ENCODE measurements at places on chromosomes 1 and 21.

DNA sequence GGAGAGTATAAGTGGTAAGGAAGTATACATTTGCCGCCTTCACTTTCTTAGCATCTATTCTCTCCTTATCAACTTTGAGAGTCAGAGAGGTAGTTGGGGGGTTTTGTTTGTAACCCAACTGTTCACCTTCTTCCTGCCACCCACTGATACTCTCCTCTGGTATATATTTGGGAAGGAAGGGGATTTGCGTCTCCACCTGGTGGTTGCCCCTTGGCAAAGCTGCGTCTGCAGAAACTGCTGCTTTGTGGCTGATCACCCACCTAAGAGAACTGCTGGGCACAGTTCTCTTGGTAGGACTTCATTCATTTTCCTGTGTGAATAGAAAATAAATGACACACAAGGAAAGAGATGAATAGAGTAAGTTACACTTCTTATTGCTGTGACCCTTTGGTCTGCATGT lies 87.0 kb downstream of the SYT14 start:
- DNase-seq = no peak

GRCh38 chr1:20662110-20662475 lies 924 bp upstream of the DDOST start:
- DNase-seq = no peak

DNA sequence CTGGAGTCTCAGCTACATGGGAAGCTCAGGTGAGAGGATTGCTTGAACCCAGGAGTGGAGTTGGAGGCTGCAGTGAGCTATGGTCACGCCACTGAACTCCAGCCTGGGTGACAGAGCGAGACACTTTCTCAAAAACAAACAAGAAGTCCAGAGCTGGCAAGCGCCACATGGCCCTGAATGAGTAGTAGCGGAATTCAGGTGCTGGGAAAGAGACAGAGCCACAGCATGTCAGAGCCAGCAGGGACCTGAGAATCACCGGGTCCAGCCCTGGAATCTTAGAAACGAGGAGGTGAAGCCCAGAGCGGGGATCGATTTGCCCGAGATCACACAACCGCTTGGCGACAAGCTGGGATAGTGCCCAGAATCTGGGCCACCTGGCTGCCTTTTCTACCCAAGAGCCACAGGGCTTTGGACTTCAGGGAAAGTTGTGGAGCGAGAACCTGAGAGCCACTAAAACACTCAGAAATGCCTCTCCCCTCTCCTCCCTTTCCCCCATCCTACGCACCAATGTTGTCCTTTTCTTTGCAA lies 9.8 kb downstream of the ARL8A start:
- no peak for DNase-seq

GRCh38 chr1:236341298-236341697 lies 52.8 kb upstream of the EDARADD start:
- no peak for DNase-seq

Data from kidney capillary endothelial cell (primary cell).